EL (cell line): ENCODE measurements at places on chromosomes 1 and 21.

GRCh38 chr1:38656726-38657125, 202.8 kb downstream of the RRAGC start:
- DNase-seq = no peak

- DNase-seq = no peak
Measured at GRCh38 chr21:40886931-40887330, 40.0 kb upstream of the DSCAM start.

GRCh38 chr1:214615871-214616270, 12.9 kb downstream of the CENPF start:
- DNase-seq = peak; percentile 44

GRCh38 chr1:240737766-240738265, 125.9 kb upstream of the GREM2 start:
- DNase-seq = peak; percentile 16

DNA sequence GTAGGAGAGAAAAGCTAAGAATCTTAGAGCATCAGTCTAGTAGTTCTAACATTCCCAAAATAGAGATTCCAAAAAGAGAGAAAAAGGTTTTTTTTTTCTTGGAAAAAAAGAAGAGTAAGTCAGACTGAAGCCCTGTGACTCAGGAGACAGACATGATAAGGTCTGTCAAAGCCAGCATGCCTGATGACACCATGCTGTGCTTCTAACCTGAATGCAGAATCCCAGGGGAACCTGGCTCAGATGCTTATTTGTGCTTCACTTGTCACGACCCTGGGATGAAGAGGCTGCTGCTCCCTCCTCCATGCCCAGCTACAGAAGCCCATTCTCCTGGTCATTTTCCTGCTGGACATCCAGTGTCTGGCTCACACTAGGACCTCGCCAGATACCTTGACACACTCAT, 44.3 kb downstream of the ERICH3 start:
- no peak for DNase-seq

GRCh38 chr1:7292714-7293419, 478.2 kb upstream of the VAMP3 start:
- no peak for DNase-seq

GRCh38 chr1:4837752-4838151, 183.3 kb downstream of the AJAP1 start:
- no peak for DNase-seq

DNA sequence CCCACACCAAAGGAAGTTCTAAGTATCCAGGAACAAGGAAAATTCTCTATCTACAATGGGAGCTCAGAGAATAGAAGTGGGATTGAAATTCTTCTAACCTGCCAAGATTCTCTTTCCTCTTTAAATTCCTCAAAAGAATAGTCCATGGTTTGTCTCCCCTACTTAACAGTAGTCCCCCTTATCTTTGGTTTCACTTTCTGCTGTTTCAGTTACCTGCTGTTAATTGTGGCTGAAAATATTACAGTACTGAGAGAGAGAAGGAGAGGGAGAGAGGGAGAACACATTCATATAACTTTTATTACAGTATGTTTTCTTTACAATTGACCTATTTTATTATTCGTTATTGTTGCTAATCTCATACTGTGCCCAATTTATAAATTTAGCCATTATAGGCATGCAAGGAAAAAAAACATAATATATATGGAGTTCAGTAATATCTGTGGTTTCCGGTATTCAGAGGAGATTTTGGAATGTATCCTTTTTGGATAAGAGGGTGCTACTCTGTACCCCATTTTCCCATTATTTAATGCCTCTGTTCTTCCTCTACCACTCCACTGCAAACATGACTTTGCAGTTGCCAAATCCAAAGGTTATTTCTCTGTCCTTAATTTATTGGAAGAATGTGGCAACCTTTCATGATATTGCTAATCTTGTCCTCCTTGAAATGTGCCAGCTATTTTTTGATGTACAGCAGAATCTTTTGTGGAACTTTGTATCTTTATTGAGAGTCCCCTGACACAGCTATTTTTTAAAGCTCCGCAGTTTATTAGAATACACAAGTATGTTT, 68.0 kb downstream of the USP25 start:
- no peak for DNase-seq

DNA sequence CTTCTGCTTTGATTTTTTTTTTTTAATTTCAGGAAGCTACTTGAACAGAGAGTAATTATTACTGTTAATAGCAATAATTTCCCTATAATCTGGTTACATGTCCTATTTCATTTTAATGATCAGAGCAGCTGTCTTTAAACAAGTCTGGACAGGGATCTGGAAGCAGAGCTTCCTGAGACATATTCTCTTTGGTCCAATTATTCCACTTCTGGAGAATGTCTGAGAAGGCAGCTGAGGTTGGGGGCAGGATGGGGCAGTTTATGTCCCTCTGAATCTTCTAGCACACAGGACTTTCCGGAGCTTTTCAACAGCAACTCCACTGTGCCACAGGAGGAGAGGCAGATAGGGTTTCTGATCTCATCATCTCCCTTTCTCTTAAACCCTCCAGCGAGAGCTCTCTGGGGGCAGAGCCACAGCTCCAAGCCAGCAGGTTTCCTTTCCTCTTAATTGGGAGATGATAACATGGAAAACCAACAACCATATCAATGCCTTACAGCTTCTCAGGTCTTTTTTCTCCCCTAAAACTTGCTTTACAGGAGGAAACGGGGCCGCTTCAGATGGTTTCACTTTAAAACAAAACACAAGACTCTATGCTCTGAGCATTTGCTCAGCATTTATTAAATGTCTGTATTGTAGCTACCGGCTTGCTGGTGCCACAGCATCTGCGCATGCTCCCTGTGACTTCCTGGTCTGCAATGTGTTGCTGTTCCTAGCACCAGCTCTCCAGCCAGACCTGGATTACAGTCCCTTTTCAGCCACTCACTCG, 425.7 kb upstream of the USP24 start:
- peak; percentile 70 for DNase-seq

DNA sequence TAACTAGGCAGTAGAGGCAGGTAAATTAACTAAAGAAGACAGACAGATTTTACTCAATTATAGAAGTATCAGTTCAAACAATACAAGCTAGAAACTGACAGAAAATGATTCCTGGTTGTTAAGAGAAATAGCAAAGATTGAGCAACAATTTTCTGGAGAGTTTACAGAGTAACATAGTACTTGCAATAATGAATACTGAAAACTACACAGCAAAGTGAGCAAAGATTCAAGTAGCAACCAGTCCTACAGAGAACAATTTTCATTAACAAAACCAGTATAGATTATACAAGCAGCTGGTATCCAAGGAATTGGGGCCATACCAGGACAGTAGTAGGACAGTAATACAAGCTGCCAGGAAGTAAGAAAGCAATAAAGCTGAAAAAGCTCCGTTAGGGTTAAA, 37.6 kb downstream of the EYA3 start:
- DNase-seq = no peak

DNA sequence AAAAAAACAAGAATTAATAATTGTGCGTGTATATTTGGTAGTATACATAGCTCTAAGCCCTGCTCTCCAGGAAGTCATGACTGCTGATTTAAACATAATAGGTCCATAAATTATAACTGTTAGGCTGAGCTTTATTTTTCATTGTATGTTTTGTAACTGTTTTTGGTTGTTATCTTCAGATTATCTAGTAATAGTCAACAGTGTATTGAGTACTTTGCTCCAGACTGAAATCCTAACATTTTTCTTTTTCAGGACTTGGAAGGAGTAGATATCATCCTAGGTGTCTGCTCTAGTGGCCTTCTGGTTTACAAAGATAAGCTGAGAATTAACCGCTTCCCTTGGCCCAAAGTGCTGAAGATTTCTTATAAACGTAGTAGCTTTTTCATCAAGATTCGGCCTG, 90.9 kb downstream of the TMEM200B start:
- DNase-seq = no peak

GRCh38 chr1:201254625-201255478, 28.5 kb upstream of the PKP1 start:
- DNase-seq = peak; percentile 34

DNA sequence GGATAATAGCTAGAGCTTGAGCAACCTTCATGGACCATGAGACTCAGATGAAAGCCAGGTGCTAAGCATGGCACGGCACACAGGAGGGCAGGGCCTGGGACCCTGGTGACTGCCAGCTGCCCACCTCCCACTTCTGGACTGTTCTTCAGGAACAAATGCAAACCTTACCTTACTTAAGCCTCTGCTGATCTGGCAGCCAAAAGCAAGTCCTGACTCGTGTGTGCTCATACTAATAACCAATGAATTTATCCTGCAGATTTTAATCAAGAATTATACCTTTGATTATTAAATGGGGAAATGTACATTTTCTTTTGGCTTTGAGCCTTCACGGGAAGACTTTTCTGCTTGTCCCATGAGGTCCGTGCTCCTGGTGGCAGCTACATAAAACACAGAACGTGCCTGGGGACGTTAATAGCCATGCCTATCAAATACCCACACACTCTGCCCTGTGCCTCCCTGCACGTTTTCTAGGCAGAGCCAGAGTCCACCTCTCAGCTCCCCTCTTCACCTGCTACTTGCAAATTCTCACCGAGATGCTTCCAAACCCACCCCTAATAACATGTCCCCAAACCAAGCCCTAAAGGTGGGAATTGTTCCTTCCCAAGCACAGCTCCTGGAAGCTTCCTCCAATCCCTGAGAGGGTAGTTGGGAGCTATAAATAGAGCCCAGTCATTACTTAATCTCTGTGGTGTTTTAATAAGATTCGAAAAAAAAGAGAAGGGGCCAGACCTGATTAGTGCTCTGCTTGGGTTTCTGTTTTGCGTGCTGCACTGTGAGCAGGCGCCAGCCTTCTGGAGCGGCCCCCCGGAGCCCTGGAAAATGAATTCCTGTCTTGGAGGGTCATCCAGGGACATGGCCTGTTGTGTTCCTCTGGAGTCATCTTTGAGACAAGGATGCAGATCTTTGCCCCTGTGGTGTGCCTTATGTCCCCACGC, 33.5 kb downstream of the SLC1A7 start:
- peak; percentile 32 for DNase-seq

DNA sequence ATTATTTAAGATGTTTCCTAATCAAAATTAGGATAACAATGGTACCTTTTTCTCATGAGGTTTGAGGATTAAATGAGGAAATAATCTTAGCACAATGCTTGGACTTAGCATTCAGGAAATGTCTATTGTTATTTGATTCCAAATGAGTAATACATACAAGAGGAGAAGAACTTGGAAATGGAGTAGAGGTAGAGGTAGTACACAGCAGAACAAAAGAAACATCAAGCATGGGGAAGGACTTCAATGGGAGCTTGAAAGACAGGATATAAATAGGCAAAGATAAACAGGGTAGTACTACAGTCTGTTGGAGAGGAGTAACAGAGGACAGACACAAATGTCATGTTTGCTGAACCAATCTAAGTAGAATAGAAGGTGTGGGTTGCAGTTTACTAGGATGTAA, 59.5 kb upstream of the RGS2 start:
- no peak for DNase-seq

GRCh38 chr1:54273795-54274163, 73.8 kb downstream of the MRPL37 start:
- peak; percentile 38 for DNase-seq

- DNase-seq = no peak
Measured at GRCh38 chr1:65393928-65394327, 26.5 kb upstream of the LEPR start.

- no peak for DNase-seq
Measured at GRCh38 chr1:156493154-156493631, 7.4 kb downstream of the MEF2D start.

GRCh38 chr1:48177257-48177656, 45.3 kb upstream of the SLC5A9 start:
- DNase-seq = no peak

DNA sequence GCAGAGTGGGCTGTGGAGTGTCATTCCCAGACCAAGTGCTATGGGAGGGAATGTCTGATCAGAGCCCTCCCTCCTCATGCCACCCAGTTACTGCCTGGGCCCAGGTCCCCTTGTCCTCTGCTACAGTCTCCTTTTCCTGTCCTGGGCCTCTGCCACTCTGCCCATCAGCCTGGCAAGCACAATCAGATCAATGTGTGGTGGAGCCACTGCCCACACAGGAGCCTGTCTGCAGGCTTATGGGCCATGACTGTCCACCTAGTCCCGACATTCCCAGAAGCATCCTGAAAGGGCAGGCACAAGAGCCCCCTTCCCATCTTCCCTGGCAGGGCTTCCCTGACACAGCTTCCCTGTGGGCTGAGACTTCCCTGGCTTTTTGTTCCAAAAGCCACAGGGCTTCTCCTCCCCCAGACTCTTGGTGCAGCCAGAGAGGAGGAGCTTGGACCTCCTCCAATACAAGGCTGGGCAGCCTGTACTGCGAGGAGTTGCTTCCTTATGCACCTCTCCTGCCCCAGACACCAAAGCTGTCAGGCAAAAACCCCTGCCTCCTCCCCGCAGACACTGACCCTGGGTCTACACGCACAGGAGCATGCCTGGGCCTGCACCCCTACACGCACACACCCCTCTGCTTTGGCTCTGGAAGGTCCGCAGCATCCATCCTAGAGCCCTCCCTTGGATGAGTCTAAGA, 29.2 kb upstream of the CNTN2 start:
- DNase-seq = peak; percentile 9

DNA sequence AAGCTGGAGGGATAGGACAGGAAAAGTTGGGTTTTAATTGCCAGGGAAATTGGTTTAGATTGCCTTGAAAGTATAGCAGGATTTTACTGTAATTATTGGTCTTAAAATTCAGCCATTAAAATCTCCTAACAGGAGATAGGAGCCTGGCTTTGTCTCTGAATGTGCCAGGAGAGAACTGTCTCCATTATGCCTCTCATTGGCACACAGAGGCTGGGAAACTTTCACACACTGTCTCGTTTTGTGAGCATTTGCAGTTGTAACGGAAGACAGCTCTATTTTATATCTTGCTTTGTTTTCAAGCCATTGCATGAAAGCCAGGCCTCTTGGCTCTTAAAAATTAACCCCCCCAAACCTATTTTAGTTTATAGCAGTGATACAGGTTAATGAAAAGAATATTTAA, 12.5 kb downstream of the DNAJC6 start:
- no peak for DNase-seq
